ENCODE measurements at places on chromosomes 7 and 10.

DNA sequence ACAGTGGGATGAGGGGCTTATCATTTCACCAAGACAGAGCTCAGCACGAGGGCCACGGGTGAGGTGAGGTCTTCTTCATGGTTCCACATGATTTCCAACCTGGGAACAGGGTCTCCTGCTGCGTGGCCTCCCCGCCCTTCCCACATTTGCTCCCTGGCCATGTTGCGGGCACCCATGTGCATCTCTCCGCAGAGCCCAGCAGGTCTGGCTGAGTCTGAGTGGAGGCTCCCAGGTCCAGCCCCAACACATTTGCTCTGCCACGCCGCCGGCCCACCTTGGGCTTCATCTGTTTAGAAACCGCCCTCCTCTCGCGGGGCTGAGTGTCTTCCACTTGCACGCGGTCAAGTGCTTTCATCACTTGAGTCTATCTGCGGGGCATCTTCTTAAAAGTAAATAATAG lies 14.8 kb upstream of the PRKAR1B start:
- DNase-seq, result no peak

- no peak for DNase-seq
Measured at GRCh38 chr10:119466076-119466475, 76.4 kb downstream of the RGS10 start.

GRCh38 chr7:82615527-82615926 lies 171.9 kb upstream of the CACNA2D1 start:
- DNase-seq, result no peak

- DNase-seq, result no peak
Measured at GRCh38 chr7:27349621-27350020, 107.0 kb downstream of the EVX1 start.

DNA sequence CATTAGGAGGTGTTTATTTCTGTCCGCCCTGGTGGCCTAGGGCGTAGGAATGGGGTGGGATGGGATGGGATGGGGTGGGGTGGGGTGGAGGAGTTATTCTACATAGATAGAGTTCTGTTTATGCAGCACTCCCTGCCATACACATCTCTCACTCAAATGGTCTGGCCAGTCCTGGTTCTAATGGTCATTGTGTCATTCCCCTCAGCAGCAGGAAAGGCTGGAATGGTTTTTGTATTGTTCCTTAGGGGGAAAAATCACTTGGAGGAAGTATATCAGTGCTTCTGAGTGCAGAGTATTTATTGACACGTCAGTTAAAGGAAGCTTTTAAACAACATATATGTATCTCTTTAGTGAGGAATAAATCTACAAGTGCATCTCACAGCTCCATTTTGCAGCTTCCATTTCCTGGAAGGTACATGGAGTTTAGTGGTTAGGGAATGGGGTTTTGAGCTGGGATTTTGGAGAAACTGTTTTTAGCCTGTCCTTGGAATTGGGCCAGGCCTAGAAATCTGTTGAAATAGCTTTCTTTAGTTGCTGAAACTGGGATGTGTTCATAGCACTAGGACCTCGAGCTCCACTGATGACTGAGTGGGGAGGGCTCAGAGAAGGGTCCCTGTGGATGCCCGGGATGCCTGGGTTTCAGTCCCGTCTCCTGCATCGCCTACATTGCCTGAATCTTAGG lies 8.3 kb downstream of the TSPAN14 start:
- DNase-seq, result no peak

DNA sequence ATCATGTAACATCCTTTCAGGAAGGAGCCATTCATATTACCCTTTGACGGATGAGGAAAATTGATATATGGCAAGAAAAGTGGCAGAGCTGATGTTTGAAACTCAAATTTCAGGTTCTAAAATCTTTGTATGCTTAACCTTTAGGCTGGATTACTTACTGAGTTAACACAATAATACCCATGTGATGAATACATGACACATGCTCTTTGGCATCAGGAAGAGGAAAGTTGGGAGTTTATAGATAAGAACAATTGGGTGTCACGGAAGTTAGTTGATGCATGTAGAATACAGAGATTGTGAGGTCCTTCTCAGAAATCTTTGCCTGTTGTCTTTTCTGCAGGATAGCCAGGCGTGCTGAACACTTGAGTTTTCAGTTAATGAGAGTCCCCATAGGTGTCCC lies 572.1 kb upstream of the POM121L12 start:
- no peak for DNase-seq

DNA sequence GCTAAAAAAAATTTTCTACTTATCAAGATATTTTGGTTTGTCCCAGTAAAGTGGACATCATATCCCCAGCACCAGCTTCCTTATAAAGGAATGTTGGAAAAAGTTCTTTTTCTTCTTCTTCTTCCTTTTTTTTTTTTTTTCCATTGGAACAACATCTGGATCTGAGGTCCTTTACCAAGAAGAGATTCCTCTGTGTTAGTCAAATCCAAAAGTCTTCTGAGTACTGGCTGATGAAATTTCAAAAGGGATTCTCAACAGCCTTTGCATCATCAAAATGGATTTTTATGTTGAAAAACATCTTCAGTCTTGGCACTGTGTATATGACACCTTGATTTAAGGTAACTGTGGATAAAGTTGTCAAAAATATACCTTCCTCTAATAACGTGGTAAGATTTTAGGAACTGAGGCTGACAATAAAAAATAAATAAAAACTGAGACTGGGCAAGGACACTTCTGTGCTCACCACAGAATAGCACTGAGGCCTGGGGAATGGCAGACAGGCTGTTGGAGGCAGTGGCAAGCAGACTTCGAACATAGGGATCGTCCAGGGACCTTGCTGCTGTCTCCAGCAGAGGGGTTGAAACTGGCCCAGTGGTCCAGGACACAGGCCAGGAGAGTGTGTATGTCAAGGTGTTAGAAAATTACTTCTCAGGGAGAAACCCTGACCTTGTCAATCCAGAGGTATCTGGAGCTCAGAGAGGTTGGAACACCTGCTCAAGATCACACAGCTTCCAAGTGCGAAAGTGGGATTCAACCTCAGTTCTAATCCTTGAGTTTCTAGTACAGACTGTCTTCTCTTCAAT lies 130.4 kb downstream of the PTPN20 start:
- no peak for DNase-seq

DNA sequence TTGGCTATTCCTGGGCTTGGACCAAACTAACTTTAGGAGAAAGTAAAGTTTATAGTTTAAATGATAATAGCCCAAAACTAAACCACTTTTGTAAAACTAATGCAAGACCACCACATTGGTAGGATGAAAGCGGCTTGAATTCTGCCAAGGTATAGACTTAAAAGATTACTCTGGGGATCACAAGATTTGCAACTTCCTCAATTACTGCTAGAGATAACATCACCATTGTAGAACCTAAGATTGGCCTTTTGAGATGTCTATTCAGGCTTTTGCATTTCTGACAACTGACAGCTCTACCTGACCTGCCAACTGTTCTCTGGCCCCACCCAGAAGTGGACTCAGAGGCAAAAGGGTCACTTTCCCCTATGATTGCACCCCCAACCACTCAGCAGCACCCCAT lies 162.4 kb downstream of the TNS3 start:
- DNase-seq, result no peak

GRCh38 chr10:28480628-28480965 lies 52.3 kb upstream of the WAC start:
- DNase-seq, result no peak

DNA sequence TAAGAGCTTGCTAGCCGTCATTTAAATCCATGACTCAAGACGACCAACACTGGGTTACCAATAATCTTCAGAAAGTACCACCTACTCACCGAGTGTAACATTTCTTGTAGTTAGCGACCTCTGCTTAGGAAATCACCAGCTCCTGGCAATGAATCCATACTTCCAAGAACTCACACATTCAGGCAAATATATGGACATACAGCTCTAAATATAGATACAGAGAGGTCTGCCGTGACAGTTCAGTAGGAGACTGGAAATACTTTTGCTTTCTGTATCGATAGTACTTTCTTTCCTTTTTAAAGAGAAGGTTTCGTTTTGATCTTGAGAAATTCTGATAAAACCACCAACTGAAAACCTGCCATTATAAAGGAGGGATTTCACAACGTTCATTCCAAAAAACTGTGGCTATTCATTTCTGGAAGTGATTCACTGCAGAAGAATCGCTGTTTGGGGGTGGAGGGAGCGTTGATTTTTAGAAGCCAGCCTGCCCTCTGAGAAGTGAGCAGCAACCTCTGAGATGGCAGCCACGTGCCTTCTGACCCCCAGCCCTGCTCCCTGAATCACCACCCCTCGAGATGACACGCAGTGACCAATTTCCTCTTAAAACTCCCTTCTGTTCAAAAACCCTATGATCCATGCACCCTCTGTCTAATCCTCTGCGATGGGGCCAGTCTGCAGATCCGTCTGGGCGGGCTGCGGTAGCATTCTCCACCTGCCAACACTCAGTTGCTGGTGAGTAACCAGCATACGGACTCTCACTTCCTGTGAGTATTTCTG lies 179.0 kb upstream of the KLF14 start:
- peak; percentile 91 for DNase-seq

DNA sequence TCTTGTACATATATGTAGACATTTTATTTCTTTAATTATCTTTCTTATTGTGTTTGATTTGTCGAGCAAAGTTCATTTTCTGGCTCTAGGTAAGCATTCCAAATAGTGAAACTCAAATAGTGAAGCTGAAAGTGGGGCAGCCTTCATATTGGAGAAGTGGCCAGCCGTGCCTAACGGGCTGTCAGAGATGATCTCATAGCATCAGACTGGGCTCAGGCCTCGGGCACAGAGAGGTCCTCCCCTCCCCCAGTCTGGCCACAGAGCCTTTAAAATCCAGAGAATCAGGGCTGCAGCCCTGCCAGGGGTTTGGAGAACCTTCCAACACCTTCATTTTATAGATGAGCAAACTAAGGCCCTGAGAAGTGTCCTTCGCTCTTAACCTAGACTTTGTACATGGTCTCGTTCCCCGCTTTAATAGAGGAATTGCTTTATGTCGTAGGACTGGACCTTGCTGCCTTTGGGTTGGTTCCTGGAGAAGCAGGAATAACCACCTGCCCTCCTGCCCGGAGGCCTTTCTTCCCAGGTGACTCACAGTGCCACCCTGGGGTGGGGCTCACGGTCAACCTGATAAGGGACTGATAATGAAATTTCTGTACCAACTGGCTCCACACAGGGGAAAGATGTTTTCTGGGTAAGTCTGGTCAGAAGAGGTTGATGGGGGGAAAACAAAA lies 7.3 kb downstream of the TSPAN15 start:
- no peak for DNase-seq

GRCh38 chr10:5285186-5285585 lies 79.6 kb upstream of the UCN3 start:
- DNase-seq, result no peak

GRCh38 chr7:44065431-44066110 lies at the start of gene PGAM2:
Gene PGAM2 (minus strand): TSS chr7:44065567. CDS start chr7:44065529, 38 bp downstream.
- DNase-seq, result no peak

- DNase-seq, result no peak
Measured at GRCh38 chr7:112891698-112892097, 101.5 kb upstream of the TMEM168 start.

DNA sequence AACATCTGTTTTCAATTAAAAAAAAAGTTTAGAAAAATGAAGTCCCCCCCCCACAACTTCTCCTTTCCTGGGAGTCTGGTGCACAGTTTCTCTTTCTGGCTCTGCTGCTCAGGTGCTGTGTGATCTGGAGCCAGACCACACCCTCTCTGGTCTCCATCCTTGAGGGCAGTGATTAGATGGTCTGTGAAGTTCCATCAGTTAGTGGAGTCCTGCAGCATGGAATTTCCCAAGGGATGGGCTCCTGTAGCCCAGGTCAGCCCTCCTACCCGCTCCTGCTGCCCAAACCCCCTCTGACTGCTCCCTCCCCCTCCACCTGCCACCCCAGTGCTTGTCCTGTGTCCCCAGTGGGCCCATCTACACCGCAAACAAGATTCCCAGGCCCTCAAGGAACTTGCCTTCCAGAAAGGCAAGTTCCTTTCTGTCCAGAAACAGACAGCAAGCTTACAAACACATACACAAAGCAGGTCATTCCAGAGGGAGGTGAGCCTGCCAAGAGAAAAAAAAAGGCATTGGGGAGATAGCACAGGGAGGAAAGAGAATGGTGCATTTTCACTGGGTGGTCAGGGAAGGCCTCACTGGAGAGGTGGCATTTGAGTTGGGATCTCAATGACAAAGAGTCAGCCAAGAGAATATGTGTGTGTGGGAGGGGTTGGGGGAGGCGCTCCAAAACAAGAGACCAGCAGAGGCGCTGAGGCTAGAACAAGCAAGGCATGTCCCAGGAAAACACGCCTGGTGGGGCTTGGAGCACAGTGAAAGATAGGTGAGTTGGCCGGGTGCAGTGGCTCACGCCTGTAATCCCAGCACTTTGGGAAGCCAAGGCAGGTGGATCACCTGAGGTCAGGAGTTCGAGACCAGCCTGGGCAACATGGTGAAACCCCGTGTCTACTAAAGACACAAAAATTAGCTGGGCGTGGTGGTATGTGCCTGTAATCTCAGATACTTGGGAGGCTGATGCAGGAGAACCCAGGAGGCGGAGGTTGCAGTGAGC lies 49.5 kb upstream of the SLC29A3 start:
- no peak for DNase-seq

DNA sequence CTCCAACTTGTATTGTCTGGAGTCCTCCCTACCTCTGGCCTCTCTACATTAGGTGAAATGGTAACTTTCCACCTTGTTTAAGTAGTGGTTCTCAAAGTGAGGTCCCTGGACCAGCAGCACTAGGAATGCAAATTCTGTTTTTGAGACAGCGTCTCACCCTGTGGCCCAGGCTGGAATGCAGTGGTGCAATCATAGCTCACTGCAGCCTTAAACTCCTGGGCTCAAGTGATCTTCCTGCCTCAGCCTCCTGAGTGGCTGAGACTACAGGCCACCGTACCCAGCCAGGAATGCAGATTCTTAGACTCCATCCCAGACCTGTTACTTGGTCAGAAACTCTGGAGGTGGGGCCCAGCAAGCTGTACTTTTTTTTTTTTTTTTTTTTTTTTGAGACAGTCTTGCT lies 6.8 kb upstream of the TBL2 start:
- DNase-seq, result no peak

DNA sequence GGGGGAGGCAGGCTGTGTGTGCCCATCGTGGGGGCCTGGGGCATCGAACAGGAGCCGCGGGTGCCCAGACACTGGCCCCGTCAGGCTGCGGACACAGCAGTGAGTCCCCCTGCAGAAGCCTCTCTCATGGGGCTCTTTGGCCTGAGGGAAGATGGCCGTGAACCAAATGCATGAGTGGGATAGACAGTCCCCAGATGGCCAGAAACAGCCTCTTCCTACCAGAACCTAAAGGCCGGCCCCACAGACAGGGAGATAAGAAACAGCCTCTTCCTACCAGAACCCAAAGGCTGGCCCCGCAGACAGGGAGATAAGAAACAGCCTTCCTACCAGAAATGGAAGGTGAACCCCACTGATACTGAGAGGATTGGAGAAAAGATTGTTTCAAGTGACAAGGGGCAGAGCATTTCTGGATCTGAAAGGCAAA lies 16.6 kb downstream of the IDI2 start:
- DNase-seq, result no peak

DNA sequence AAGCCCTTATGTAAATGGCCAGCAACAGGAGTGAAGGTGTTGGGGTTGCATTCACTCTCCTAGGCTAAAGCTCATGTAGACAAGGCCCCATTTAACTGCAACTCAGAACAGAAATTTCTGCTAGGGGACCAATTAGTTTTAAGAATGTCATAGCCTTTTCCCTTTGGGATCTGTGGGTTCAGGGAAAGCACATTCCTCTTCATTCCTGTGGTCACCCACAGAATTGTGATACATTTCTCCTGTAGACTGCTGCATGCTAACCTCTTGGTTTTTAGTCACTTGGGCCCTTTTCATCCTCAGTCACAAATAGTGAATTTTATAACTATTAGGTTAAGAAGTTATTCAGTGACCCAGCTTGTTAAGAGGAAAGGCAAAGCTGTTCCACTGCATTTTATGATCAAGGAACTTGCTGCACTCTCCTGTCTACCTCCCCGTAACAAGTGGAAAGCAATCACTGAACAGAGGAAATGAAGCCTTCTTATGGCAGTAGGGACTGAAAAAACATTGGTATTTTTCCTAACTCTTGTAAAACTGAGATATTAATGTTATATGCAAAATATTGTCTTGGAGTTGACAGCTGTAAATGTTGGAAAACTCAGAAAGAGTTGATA lies 124.9 kb downstream of the SND1 start:
- DNase-seq, result no peak
